M059J (cell line): ENCODE measurements at places on chromosomes 1 and 21.

DNA sequence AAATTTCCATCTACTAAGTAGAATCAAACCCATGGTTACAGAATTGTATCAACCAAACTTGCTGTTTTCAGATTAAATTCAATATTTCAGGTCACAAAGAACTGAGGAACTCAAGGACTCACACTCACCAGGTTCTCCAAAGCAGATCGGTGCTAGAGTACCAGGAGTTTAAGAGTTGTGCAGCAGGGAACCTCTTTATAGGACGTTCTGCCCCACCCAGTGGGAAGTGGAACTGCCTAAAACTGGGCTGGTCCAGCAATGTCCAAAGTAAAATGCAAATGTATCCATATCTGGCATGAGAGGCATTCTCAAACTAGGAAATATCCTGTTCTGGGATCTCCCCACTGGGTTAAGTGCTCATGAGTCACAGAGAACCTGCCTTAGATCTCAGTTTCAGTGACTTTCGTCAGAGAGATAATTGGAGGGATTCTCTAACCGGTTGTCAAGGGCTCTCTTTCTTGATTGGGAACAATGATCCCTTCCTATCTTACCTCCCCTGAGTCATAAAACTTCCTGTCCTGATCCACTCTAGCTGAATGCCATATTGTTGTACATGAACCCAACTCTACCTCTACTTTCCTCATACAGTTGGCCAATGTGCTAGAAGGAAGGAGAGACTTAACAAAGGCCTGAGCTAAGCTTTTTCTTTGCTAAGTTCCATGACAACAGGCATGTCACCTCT is at the start of gene SPRR2D:
Gene SPRR2D (minus strand): TSS at position 171 of the 682 bp plus-strand sequence. CDS start 774 bp downstream, outside the sequence.
- no peak for DNase-seq

DNA sequence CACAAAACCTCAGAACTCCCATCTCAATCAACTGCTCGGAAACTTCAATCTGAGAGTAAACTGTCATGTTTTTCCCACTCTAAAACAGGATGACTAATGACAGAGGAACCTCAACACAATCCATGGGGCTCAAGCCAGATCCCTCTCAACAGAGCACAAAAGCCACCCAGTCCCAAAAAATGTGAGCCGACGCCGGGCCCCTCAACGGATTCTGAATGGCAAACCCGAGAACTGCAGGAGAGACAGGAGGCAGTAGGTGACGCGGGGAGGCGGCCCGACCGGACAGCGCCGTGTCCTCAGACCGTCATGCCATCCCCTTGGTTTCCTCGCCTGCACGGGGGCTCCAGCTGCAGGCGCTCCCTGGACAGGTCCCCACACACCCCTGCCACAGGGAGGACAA is 53.4 kb downstream of the SSBP3 start:
- DNase-seq, result no peak

- DNase-seq, result peak; percentile 29
These were observed at the start of gene TAS1R1 for GRCh38 chr1:6554907-6555778. Gene TAS1R1, plus strand, starts transcription at chr1:6555307. Its CDS starts 67 bp downstream, at chr1:6555374.

DNA sequence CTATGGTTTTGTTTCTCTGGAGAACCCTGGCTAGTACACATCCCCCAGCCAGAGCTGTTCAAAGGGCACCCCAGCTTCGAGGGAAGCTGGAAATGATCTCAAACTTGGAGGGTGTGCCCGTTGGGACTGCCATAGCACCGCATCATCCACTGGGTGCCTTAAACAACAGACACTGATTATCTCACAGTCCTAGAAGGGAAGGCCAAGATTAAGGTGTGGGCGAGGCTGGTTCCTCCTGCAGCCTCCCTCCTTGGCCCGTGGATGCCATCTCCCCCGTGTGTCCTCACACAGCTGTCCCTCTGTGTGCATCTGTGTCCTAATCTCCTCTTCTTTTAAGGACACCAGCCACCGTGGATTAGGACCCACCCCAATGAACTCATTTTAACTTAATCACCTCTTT is 4.2 kb upstream of the IBA57 start:
- no peak for DNase-seq

DNA sequence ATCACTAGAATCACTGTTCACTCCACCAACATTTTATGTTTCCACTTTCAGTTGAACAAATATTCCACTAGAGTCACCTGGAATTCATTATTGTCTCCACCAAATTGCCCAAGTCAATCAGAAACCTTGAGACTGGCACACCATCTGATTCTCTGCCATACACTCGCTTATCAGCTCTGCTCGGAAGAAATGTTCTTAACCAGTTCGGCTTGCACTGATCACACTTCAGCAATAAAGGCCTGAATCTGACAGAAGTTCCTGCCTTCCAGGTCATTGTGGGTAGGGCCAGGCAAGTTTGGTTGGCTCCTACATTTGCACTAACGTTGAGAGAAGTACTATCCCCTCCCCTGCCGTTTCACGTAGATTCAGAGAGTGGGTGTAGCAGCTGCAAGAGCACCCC is 10.0 kb downstream of the TPM3 start:
- no peak for DNase-seq

DNA sequence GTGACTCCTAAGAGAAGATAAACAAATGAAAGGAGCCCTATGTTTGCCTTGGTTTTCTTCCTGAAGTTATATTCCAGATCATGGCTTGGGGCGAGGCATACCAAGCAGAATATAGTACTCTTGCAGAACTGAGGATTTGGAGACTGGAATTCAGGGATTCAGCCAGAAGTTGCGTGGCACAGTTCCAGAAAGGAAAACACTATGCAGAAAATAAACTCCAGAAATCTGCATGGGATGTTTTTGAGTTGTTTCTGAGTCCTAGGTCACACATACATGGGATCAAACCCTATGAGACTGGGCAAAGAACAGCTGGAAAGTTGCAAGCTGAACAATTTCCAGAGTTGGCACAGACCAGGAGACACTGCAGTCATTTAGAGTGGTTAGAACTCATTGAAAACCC is 42.9 kb upstream of the IFFO2 start:
- DNase-seq, result peak; percentile 12

DNA sequence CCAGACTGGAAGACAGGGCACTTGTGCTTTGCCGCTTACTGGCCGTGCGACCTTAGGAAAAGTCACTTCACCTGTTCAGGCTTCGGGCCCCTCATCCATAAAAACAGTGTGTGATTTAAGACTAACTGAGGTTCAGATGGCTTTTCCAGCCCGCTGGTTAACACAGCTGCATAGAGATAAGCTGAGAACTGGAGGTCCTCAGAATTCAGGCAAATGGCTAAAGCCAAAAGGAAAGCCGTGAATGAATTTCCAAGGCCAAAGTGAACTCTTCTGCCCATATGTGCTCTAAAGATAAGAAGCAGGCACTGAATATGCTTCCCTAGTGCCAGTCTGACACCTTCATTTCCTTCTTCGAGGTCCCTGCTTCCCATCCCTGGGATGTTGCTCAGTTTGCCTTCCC is 23.5 kb upstream of the SARS1 start:
- DNase-seq, result no peak

GRCh38 chr1:190478149-190479049 is 735 bp upstream of the BRINP3 start:
- peak; percentile 10 for DNase-seq

- no peak for DNase-seq
These were observed 19.4 kb downstream of the CC2D1B start for GRCh38 chr1:52346653-52347052.
